Naive B cell (primary cell): ENCODE measurements at places on chromosomes 2 and 18. TPM values are rescaled to one million over a fixed set of nuclear protein-coding genes. Genes with fewer than 3 reads are reported as not detected.

NOSTRIN gene
- polyA plus RNA-seq, result not detected

DNA sequence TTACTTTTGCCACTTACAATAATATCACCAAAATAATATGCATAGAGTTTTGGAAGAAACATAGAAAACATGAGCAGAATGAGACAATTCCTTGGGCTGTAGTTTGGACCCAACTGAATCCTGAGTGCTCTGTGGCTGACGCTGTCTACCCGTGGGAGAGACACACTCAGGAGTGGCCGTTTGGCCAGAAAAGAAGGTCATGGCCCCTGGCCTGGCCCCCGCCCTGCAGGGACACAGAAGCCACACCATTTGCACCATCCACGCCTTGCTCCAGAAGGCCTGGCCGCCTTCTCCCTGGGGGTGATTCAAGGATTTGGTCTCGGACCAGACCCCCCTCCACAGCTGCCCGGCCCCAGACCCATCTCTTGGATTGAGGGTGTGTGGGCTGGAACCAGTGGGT is 6.4 kb upstream of the D2HGDH start:
- no peak for DNase-seq

DNA sequence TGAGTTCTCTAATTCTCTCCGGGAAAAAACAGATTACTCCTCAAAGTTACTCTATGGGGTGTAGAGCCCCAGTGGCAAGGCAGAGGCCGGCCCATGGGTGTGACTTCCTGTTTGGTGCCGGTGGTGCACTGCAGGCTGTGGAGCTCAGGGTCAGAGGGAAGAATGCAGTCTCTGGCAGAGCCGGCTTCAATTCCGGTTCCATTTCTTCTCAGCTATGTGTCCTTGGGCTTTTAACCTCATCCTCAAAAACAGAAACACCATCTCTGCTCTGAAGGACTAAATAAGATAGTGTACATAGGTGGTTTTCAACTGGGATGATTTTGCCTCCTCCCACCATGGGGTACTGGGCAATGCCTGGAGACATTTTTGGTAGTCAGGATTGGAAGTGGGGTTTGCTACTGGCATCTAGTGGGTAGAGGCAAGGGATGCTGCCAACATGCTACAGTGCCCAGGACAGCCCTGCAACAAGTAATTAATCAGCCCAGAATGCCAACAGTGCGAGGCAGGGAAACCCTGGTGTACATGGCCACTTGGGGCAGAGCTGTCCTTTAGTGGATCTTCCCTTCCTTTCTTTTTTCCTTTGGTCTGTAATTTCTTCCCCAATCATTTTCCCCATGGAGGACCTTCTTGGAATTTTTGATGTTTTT is 81.2 kb downstream of the INSIG2 start:
- no peak for DNase-seq

SERPINB5 gene
- not detected for polyA plus RNA-seq

DNA sequence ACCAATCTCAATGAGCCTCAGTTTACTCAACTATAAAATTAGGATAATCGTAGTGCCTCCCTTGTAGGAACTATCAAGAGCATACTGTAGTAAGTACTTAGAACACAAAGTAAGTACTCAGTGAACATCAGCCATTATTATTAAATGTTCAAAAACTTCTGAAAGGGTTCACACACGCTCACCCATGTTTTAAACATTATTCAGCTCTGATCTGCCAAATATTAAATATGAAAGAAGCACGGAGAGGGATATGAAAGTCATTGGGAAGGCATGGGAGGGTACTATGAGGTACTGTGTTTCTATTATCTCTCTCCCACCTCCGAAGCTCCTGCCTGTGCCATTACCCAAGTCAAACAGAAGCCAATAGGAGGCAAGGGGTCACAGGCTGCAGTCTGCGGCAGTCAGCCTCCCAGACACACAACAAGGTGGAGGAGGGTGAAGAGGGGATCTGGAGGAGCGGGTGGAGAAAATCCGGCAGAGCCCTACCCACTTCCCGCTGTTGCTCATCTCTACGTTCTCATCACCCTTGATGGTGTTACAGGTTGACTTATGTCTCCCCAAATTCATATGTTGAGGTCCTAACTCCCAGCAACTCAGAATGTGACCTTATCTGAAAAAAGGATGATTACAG is 2.0 kb upstream of the TBC1D8 start:
- DNase-seq, result no peak

GRCh38 chr2:241862775-241863535 is 4.3 kb upstream of the PDCD1 start:
- DNase-seq, result no peak

GRCh38 chr2:112936927-112937232 is 25.9 kb downstream of the IL37 start:
- no peak for DNase-seq

- no peak for DNase-seq
Observed at GRCh38 chr18:78670778-78671391, 308.7 kb upstream of the SALL3 start.

ASTL gene
- polyA plus RNA-seq, result not detected
